CD4-positive, alpha-beta T cell treated with Interleukin-4 for 1 hour (primary cell): ENCODE measurements at places on chromosomes 7 and 10.

- no peak for DNase-seq
Observed at GRCh38 chr10:7634142-7634894, 32.4 kb downstream of the ITIH5 start.

DNA sequence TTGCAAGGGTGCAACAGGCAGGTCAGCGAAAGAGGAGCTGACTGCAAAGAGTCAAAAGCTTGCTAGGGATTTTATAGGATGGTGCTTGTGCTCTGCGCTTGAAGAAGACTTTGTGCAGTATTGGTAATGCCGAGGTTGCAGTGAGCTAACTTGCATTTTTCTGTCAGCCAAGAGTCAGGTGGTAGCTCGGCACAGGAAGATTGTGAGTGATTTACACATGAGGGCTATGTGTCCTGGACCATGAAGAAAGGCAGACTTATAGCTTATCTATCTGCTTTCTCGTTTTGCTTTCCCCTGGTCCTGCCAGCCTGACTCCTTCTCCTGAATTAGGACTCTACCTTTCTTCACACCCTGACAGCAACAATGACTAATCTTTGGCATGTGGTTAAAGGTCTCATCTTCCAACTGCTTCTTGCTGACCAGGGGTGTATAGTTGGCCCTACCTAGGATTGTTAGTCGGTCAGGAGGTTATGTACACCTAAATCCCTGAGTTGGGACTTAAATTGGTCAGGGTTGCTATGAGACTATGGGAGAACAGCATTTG is 4.1 kb upstream of the SYPL1 start:
- no peak for DNase-seq

GRCh38 chr10:85177767-85178166 is 849.4 kb downstream of the CCSER2 start:
- DNase-seq, result no peak

- no peak for DNase-seq
Observed at GRCh38 chr10:32149252-32149955, 93.2 kb upstream of the KIF5B start.

GRCh38 chr10:12980713-12981306 is 20.7 kb downstream of the CCDC3 start:
- no peak for DNase-seq

DNA sequence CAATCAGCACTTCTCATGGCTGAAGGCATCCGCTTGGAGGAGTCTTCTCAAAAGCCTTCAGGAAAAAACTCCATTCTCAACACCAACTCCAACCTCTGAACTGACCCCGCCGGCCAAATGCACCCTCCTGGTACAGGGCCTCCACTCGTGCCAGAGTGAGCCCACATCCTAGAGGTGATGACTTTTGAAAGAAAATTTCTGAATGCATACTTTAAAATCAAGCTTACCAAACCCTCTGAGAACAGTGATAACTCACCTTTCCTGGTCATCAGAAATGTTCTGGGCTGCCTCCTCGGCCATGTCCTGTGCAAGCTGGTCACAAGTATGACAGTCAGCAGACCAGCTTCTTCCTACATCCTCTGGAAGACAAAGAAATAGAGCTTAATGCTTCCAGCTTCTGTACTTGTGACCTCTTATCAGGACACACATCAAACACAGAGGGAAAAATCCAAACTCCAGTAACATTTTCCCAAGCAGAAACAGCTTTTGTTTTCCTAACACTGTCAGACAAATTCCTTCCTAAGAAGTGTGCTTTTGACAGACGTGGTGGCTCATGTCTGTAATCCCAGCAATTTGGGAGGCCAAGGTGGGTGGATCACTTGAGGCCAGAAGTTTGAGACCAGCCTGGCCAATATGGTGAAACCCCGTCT is at the start of gene PKD1L1:
Gene PKD1L1, minus strand, starts transcription at position 326 of the 650 bp plus-strand sequence. Its CDS starts 26 bp downstream, at position 300.
- no peak for DNase-seq

DNA sequence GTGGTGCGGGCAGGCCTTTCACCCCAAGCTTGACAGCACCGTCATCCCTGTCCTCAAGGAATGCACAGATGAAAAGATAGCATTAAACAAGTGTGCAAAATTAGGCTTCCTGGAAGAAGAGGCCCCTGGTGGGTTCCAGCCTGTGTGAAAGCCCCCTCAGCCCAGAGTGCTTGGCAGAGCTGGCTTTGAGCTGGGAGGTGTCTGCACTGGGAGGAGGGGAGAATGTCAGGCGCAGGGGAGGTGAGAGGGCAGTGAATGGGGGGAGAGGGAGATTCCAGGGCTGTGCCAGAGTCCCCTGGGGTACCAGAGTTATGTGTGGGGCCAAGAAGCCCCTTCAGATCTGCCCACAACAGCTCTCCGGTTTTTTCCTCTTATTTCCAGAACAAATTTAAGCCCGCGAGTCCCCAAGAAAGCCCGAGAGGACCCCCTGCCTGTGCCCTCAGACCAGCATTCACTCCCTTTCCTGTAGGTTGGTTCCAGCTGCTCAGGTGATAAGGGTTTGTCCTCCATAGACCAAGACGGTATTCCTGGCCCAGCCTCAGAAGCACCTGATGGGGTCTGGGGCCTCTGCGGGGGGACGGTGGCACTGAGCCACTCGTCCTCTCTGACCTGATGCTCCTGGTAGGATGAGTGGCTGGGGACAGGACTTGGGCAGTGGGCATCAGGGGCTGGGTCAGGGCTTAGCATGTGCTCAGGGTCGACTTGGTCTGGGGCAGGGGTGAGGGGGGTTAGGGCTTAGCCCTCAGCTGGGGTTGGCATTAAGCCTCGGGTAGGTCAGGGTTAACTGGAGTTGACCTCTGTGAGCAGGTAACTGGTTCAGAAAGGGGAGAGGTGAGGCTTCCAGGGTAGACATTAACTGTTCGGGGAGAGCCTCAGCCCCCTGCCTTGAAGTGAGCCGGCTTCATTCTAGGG is 43.4 kb downstream of the ADCYAP1R1 start:
- DNase-seq, result no peak

DNA sequence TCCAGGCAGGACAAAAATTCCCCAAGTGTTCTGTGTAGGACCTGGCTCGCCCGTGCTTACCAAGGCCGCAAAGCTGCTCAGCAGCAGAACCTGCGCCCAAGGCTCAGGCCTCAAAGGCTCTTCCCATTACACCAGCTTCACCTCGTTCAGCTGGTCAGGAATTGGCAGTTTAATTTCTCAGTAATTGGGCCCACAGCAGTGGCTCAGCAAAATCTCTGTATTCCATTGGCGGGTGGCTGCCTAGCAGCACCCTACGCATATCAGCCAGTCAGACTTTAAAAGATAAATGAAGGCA is 5.8 kb downstream of the FZD9 start:
- no peak for DNase-seq

- DNase-seq, result no peak
Observed at GRCh38 chr7:55085511-55086412, 66.9 kb downstream of the EGFR start.

DNA sequence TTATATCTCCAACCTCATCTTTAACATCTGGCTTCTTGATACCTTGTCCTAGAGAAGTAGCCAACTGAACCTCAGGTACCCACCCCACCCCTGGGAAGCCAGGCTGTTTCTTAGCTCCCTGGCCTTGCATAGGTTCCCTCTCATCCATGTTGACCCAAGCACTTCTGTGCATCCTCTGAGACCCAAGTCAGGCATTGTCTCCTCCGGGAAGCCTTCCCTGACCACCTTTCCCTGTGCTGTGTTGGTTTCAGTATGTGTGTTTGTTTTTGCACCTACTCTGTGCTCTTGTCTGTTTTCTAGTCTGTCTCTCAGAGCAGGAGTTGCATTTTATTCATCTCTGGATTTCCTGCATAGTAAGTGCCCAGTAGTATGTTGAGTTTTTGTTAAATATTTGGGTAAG is 93.4 kb upstream of the ANLN start:
- DNase-seq, result no peak

DNA sequence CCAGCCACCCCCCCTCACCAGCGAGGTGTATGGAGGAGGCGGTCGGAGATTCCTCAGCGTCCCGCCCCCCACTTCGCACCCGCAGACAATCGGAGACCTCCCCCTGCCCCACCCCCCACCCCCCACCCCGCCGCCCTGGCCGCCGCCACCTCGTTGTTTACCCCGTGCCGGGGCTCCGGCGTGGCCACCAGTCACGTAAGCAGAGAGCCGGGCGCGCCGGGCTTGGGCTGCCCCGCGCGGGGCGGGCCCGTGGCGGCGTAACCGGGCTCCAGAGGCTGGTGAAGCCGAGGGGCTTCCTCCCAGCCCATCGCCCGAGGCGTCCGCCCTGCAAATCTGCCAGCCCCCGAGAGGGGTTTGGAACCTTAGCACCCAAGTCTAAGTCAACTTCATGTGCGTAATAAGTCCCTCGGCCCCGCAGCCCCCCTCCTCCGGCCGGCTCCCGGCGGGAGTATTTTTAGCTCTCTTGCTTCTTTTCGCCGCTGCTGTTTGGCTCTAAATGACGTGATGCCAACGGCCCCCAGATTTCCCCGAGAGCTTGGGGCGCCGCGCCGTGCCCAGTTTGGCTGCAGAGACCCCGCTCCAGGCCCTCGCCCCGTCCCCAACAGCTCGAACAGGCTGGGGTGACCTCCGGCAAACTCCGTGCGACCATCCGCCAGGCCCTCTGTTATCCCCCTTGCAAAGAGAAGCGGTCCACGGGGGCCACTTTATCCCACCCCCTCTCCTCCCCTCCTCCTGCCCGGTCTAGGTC is 2.7 kb downstream of the MXI1 start:
- DNase-seq, result no peak

- DNase-seq, result no peak
Observed at GRCh38 chr7:15720849-15721471, 34.5 kb upstream of the MEOX2 start.

DNA sequence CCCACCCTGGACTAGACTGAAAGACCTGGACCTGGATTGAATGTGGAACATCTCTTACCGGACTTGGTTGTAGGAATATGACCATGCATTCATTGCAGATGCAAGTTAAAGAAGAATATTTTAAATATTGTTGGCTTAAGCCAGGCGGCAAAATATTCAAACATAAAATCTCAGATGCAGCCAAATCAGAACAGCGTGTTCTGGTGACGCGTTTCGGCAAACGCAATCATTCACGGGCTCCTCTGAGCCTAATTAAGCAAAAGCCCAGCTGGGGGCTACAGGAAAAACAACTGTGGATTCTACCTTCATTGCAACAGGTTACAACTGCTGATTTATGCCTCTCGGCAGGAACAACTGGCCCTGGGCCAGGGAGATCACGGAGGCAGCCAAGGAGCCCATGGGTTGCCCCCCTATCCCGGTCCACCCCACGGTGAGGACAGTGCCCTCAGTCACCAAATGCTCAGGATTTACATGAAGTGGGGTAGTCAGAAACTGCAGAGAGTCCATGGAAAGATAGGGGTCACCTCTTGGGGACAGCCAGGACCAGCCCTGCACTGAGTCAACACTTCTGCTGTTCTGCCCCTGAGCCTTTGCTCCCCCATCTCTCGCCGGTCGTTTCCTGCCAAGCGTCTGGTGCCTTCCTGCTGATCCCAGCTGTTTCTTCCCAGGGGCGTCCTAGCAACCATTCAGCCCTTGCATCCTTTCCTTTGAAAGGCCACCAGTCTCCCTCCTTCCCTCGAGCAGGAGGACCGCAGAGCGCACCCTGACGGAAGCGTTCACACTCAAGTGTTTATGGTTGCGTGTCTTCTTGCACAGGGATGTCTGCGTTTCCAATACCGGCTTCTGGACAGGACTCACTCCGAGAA is 64.4 kb upstream of the SFMBT2 start:
- no peak for DNase-seq

- DNase-seq, result peak; percentile 59
Observed at GRCh38 chr10:99435986-99436638, 5.7 kb upstream of the GOT1 start.

- no peak for DNase-seq
Observed at GRCh38 chr10:24039897-24040296, 169.0 kb upstream of the KIAA1217 start.

DNA sequence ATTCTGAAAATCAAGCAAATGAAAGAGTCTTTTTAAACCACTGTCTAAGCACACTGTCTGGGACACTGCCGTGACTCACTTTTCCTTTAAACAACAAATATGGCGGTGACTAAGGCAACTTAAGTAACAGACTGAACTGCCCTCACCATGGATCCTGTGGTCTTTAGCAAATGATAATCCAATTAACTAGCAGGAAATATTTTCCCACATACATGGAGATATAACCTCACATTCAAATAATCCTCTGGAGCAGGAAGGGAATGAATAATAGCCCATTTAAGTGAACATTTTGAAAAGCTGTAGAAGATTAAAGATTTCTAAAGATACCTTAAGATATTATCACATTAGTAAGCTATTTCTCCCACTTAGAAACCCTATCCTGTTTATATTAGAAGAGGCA is 40.3 kb upstream of the LRRC17 start:
- DNase-seq, result no peak

DNA sequence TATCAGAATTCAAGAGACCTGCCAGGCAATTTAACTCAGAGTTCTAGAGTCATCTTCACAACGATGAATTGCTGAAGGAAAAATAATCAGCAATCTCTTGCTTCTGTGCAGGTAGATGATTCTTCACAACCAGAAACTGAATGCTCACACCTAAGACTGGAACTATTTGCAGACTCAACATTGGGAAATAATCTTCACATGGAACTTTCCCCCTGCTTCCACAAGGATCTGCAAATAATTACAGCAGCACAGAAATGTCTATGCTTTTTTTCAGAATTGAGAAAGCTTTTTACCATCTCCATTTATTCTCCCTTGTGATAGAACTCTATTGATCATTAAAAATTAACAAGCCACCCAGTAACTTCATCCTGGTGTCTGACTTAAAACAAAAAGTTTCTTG is 282.8 kb downstream of the AHR start:
- no peak for DNase-seq

- DNase-seq, result peak; percentile 60
Observed at GRCh38 chr7:128387216-128388144, 22.3 kb downstream of the IMPDH1 start.

- no peak for DNase-seq
Observed at GRCh38 chr7:114944745-114945625, 23.1 kb downstream of the MDFIC start.

GRCh38 chr10:102713539-102713813 is 721 bp downstream of the ARL3 start:
- no peak for DNase-seq

GRCh38 chr10:54749623-54750022 is 51.4 kb downstream of the PCDH15 start:
- DNase-seq, result no peak

DNA sequence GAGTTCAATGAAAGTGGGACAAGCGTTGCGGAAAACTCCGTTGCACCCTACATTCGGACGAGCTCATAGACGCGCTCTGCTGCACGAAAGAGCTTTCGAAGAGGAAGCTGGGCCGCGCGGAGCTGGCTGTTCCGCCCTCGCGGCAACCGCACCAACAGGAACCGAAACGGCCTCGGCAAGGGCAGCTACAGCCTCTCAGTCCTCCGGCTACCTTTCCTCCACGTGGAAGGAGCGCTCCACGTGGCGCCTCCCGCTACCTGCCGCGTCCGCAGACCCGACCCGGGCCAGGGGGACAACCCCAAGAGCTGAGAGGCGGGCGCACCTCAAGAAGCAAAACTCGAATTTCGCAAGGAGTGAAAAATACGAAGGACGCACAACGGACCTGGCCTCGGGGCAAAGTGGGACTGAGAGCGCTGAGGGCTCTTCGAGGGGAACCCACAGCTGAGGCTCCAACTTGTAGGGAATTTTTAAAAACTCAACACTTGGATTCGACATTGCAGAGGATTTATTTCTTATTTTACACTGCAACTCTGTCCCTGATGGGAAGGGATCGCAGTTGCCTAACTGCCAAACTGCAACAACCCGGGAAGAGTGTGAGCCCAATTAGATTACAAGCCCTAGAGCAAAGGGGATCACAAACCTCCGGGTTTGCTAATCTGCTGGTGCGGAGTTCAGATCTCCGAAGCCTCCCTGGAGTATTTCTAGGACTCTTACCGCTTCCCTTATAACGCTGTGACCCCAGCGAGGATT is 1.4 kb downstream of the HPSE2 start:
- peak; percentile 62 for DNase-seq
